T-helper 2 cell treated with Interferon-gamma antibody and Interleukin-4, amounts not matched to agents 5 μg/mL and 100 μg/mL, for 36 hours (primary cell): ENCODE measurements at places on chromosomes 12 and 14.
A peak's percentile ranks its signal among the peaks of the same experiment; 100 is the strongest.

DNA sequence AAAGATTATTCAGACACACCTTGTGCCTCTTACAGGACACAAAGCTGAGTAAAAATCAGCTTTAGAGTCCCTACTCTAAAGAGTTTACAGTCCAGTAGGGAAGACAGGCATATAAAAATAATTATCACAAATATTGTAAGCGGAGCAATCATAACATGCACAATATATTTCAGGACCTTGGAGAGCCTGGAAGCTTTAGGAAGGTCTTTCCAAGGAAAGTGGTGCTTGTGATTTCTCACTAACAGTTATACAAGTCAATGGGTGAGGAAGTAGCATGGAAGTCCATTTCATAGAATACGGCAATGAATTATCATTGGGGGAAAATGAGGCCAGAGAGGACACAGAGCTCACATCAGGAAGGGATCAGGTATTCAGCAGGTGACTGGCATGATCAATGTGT lies 268.3 kb downstream of the C12orf50 start:
- H3K27me3 ChIP-seq, result no peaks in the 10 kb centered on the region
- no peaks in the 10 kb centered on the region for H3K4me1 ChIP-seq
- no peak overlapping the region for H3K27ac ChIP-seq
- DNase-seq, result no peak

GRCh38 chr14:29521526-29522137 lies 406.0 kb downstream of the PRKD1 start:
- H3K4me3 ChIP-seq, result no peak overlapping the region
- no peak overlapping the region for H3K27ac ChIP-seq
- no peaks in the 10 kb centered on the region for H3K27me3 ChIP-seq

- H3K4me3 ChIP-seq, result no peak overlapping the region
- H3K27ac ChIP-seq, result no peak overlapping the region
- no peaks in the 10 kb centered on the region for H3K36me3 ChIP-seq
- no peak for DNase-seq
- H3K27me3 ChIP-seq, result no peaks in the 10 kb centered on the region
Observed at GRCh38 chr14:76697246-76697905, 63.9 kb upstream of the VASH1 start.

- H3K4me1 ChIP-seq, result peaks cover 4% of the 10 kb centered on the region
- no peaks in the 10 kb centered on the region for H3K27me3 ChIP-seq
- no peak overlapping the region for H3K4me3 ChIP-seq
- peaks cover 31% of the 10 kb centered on the region for H3K36me3 ChIP-seq
Observed at GRCh38 chr12:101743242-101743641, 4.0 kb upstream of the SYCP3 start.

- H3K27me3 ChIP-seq, result no peaks in the 10 kb centered on the region
- DNase-seq, result no peak
- H3K4me1 ChIP-seq, result no peaks in the 10 kb centered on the region
- H3K36me3 ChIP-seq, result no peaks in the 10 kb centered on the region
Observed at GRCh38 chr12:60501124-60501729, 905.4 kb downstream of the SLC16A7 start.

DNA sequence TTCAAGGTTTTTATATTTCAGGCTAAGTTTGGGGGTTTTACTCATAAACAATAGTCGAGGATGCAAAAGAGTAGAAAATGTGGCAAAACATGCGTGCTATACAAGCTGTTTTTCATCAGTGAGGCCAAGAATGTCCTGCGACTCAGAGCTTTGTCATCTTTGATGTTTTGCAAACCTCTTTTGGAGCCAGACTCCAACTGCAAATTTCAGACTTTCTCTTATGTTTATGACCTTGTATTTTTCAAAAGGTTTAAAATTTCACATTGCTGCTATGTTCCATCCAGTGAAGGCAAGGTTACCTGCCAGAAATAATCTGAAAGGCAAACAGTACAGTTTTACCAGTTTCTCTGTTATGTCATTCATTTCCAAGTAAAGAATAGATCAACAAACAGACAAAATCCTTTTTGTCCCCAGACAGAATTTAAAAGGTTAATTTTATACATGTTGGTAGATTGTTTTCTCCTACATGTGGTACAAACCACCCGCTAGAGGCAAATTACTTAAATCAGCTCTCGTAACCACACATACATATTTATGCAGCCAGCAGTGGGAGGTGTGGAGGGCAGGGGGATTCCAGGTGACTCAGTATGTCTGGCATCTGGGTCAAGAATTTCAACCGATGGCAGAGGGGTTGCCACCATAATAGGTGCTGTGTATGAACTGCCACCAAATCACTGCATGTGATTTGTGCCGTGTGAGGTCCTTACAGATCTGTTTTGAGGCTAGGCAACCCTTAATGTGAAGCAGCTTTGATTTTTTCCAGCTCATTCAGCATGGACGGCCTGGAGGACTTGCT lies 119.8 kb upstream of the CPM start:
- peaks cover 3% of the 10 kb centered on the region for H3K4me1 ChIP-seq
- H3K4me3 ChIP-seq, result no peak overlapping the region
- no peaks in the 10 kb centered on the region for H3K27me3 ChIP-seq
- no peak overlapping the region for H3K27ac ChIP-seq
- no peaks in the 10 kb centered on the region for H3K36me3 ChIP-seq
- DNase-seq, result peak; percentile 66
